Esophagus (tissue), 2 donors: ENCODE measurements at places on chromosomes 2 and 18. TPM values are rescaled to one million over a fixed set of nuclear protein-coding genes. Genes with fewer than 3 reads are reported as not detected.

OST4 gene
- polyA plus RNA-seq, result 358 TPM

LRP1B gene
- polyA plus RNA-seq, result 0.02 TPM

APCDD1 gene
- polyA plus RNA-seq, result 43.1 TPM

CDH2 gene
- 0.38 TPM for polyA plus RNA-seq

FOXD4L1 gene
- 0.02 TPM for polyA plus RNA-seq

NFATC1 gene
- polyA plus RNA-seq, result 1.9 TPM

PXDN gene
- 1.1 TPM for polyA plus RNA-seq

C2orf15 gene
- polyA plus RNA-seq, result 1.1 TPM
